ENCODE measurements at places on chromosomes 5 and 9.

DNA sequence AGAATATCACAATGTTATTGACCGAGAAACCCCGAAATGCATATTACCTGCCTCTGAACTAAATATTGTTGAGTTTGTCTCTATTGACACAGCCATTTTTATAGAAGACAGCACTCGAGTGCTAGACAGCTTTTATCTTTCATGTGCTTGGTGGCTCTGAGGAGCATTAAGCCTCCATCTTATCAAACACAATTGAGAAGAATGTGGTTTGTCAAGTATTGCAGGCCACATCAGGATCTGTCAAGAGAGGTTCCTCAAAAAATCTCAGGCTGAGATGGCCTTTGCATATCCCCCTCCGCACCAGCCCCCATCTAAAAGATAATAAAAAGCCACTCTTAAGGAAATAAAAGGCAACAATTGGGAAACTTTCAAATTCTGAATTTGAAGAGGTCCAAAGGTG, 284.8 kb downstream of the DENND1A start:
- no peak for DNase-seq

- DNase-seq = no peak
Observed at GRCh38 chr9:100581661-100582060, 3.8 kb downstream of the CAVIN4 start.

GRCh38 chr5:119079318-119079921, 8.5 kb downstream of the DMXL1 start:
- no peak for DNase-seq

GRCh38 chr5:149200355-149200754, 59.1 kb downstream of the ABLIM3 start:
- no peak for DNase-seq

- no peak for DNase-seq
Observed at GRCh38 chr5:65750938-65751337, 28.9 kb downstream of the NLN start.

DNA sequence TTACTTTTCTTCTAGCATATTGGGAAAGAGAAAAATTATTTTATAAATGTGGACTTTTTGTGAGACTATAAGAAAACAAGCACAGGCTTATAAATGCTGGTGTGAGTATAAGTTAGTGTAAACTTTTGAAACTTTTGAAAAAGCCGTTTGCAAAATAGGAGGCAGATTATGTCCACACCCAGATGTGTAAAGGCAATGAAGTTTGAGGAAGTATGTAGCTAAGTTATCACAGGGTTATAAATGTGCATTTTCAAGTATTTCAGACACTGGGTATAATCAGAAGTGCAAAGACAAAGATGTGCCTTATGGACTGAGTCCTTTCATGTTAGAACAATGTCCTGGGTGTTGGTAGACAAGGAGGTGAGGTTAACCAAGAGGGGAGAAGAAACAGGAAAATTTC, 85.5 kb downstream of the ANXA1 start:
- no peak for DNase-seq

GRCh38 chr9:79719021-79719420, 147.3 kb downstream of the TLE4 start:
- no peak for DNase-seq

- DNase-seq = no peak
Observed at GRCh38 chr9:101047848-101048397, 19.4 kb downstream of the PLPPR1 start.

- no peak for DNase-seq
Observed at GRCh38 chr9:92719028-92719647, 45.5 kb downstream of the BICD2 start.

DNA sequence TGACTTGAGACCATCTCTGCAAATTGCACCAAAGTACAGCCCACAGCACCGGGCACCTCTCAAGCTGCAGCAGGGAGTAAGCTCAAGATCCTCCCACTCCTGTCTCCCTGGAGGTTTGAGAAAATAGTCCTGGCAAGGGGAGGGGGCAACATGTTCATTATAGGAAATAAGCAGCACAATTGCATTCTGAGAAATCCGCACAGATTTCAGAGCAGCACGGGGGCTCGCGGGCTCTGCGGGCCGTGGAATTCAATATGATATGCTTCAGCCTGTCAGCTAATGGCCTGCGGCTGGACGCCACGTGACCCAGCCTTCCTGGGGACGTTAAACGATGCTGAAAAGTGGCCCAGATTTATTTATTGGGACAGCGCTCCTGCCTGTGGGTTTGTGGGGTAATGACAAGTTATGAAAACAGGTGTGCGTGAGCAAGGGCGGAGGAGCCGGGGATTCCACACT, 156.4 kb downstream of the DAB2IP start:
- no peak for DNase-seq

DNA sequence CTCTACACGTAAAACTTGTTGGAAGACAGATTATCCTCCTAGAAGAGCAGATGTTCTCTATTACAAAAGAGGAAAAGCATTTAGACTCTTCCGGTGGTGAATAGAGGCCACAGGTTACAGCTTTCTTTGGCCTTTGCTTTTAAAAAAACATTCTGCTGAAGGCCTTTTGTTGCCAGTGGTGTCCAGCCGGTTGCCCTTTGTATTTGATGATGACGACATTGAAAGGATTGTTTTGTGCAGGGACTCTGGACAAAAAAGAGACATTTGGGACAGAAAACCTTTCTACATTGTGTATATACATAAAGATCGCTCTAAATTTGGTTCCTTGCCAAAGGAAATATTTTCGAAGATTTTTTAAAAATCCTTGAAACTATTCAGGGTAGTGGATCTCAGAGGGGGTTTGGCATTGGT, 180.3 kb downstream of the C9orf152 start:
- DNase-seq = no peak

DNA sequence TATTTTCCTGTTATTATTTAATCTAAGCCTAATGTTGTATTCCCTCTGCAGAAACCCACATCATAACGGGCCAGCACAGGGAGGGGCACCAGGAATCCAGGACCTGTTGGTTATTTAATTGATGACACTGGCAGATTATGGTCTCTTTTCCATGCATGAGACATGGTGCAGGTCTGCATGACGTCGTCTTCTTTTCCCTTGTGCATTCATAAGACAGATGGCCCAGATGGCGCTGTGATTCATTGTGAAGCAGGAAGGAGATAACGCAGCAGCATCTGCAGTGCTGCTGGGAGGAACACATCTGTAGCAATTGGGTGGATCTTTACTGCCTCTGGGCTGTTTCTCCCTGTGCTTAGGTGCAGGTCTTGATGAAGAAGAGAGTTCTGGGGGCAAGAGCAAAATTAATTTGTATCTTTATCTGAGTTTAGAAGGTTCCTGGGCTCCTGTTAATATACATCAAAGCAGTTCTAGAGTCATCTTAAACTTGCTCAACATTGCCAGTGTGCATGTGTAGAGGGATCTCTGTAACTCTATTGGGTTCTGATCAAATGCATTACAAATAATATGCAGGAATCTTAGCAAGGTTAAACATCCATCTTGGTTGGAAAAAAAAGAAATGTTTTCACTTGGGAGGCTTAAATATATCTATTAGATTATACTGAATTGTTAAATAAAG, 176.1 kb downstream of the PCSK1 start:
- DNase-seq = no peak

- no peak for DNase-seq
Observed at GRCh38 chr9:104836235-104836634, 72.3 kb downstream of the NIPSNAP3B start.

GRCh38 chr9:91815896-91816295, 134.1 kb downstream of the ROR2 start:
- DNase-seq = no peak

- DNase-seq = no peak
Observed at GRCh38 chr9:119167876-119168275, 201.4 kb downstream of the BRINP1 start.

- no peak for DNase-seq
Observed at GRCh38 chr5:10328323-10328722, 20.6 kb upstream of the CMBL start.

DNA sequence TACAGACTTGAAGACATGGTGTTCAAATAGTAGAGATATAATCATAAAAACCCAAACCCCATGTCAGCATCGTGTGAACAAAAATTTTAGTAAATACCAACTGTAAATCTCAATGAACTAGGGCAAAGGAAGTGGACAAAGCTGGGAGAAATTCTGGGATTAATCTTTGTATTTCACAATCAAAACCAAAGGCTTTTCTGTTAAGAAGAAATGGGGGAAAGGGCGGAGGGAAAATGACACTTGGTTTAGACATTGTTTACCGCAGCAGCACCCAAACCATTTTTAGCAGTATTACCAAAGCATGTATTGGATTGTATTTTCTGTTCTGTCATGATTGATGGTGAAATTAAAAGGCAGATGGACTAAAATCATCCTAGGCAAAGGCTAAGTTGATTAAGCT, 134.2 kb upstream of the PRSS3 start:
- DNase-seq = no peak

- DNase-seq = no peak
Observed at GRCh38 chr5:10699987-10700386, 61.0 kb downstream of the DAP start.

- DNase-seq = no peak
Observed at GRCh38 chr5:160545832-160546231, 124.2 kb downstream of the PTTG1 start.

- DNase-seq = no peak
Observed at GRCh38 chr5:116438979-116439554, 135.6 kb downstream of the SEMA6A start.

GRCh38 chr5:168039039-168039438, 252.4 kb upstream of the WWC1 start:
- DNase-seq = no peak

GRCh38 chr5:169131616-169132301, 169.2 kb downstream of the SLIT3 start:
- DNase-seq = no peak

GRCh38 chr9:20367855-20368254, 254.4 kb downstream of the MLLT3 start:
- DNase-seq = no peak

GRCh38 chr9:2413160-2413805, 208.3 kb upstream of the VLDLR start:
- DNase-seq = no peak

- no peak for DNase-seq
Observed at GRCh38 chr9:134177186-134177585, 12.8 kb upstream of the RNU6ATAC start.

DNA sequence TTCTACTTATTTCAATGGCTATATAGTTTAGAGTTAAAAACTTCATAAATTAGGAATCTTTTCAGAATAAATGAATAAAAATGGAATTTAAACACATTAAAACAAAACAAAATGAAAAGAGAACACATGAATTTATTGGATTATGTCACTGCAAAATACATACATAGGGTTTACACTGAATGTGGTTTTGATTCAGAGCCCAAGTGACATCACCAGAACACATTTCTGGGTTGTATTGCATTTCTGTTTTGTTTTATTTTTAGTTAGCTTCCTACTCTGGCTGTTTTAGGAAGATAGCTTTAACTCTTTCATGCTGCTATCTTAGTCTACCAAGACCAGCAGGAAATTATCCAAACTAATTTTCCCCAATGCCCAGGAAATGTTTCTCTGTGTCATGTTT, 1935.0 kb downstream of the EFNA5 start:
- no peak for DNase-seq

- DNase-seq = no peak
Observed at GRCh38 chr5:80125962-80126480, 90.9 kb downstream of the THBS4 start.

- DNase-seq = no peak
Observed at GRCh38 chr5:173513521-173513991, 102.9 kb downstream of the BOD1 start.

DNA sequence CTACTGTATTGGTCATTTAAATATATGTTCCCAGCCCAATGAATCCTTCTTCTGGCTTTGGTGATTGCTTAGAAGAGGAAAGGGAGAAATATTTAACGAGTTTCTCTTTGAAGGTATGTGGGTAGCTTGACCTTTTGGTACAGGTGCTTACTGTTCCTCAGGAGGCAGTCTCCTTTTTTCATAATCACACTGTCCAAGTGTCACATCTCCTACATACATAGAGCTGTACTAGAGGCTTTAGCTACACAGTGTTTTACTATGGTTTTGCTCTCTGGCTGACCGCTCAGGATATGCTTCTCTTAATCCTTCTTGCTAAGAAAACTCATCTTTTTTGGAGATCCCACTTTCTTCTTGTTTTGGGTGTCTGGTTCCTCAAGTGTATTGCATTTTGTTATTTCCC, 6.9 kb downstream of the ERBIN start:
- no peak for DNase-seq

DNA sequence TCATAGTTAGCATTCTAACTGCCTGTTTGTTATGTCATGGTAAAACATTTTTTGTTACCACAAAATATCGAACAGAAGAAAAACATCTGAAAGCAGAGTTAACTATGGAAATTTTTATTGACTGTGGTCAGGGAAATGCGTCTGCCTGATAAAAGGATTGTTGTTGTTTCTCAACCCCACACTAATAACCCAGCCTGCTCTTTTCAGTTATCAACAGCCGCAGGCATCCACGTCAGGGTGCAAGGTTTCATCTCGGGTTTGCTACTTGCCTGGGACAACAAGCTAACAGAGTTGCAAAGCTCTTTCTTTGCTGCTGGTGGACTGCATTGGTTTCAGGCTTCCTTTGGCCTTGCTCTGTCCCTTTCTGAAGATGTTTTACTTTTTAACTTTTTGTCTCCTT, 969.2 kb downstream of the CDH18 start:
- no peak for DNase-seq

- DNase-seq = no peak
Observed at GRCh38 chr9:128895556-128895955, 13.6 kb downstream of the LRRC8A start.

- DNase-seq = no peak
Observed at GRCh38 chr9:112120439-112120925, 54.6 kb downstream of the SUSD1 start.

DNA sequence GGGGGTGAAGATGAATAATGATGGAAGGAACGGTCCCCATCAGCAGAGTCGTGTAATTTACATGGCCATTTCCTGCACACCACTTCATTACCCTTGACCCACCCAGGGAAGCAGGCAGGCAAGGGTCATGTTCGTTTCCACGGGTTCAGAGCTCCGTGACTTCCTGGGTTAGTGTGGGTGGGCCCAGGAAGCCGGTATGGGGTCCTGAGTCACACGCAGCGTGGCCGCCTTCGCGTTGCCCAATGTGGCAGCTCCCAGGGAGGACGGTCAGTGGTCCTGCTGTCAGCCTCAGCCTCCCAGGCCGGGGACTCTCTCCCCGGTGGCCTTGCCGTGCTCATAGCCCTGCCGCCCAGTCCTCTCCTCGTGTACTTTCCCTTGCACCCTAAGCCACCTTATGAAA, 5.1 kb upstream of the TERT start:
- DNase-seq = no peak

- no peak for DNase-seq
Observed at GRCh38 chr5:410911-411517, 32.0 kb upstream of the EXOC3 start.

Data from activated T-helper 9 cell treated with anti-CD3 and anti-CD28 coated beads, Interleukin-2, amount 50 U/mL, for 16 hours (primary cell).